K562 (cell line): ENCODE measurements at places on chromosomes 3 and 15. TPM values are rescaled to one million over a fixed set of nuclear protein-coding genes. Genes with fewer than 3 reads are reported as not detected.
A peak's percentile ranks its signal among the peaks of the same experiment; 100 is the strongest.

DNA sequence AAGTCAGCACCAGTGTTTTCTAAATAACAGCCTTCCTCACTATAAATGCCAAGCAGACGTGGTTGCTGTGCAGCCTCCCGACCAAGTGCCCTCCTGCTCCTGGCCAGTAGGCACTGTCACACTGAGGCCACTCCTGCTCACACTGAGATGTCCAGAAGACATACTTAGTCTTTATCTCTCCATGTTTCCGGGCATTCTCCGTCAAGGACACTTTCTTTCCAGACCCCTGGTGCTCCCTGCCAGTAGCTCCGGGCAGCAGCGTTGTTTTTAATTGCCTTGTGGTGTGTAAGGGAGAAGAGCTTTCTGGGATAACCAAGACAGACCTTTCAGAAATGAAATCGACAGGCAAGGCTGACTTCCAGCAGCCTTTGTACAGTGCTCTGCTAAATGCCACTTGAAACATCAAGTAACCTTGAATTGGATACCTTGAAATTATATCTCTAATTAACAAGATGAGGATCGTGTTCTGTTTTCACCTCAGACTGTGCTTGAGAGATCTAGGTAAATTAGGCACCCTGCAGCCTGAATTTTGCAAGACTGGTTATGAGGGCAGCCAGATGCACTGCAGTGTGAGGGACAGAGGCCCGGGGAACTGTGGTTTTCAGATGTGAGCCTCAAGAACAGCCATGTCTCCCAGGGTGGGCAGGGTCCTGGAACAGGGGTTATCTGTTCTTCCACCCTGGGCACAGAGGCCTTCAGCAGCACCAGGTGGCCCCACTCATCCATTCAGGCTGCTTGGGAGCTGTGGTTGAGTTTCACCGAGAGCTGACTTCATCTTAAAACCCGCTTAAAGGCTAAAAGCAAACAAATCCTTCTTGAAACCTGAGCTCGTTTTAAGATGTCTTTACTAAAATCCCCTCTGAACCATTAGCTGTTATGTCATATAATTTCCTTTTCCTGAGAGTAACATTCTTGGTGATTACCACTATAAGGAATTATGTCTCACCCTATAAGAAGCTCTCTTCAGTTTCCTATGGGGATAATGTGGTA, 105.5 kb upstream of the IL12A start:
- no peak for DNase-seq
- no peak overlapping the region for H3K27ac ChIP-seq
- H3K36me3 ChIP-seq, result no peaks in the 10 kb centered on the region
- H3K4me3 ChIP-seq, result no peak overlapping the region
- 0 out of 2 replicates have a peak, but pooled peaks cover 3% of the 10 kb centered on the region for H3K27me3 ChIP-seq
- H3K4me1 ChIP-seq, result no peaks in the 10 kb centered on the region

DNA sequence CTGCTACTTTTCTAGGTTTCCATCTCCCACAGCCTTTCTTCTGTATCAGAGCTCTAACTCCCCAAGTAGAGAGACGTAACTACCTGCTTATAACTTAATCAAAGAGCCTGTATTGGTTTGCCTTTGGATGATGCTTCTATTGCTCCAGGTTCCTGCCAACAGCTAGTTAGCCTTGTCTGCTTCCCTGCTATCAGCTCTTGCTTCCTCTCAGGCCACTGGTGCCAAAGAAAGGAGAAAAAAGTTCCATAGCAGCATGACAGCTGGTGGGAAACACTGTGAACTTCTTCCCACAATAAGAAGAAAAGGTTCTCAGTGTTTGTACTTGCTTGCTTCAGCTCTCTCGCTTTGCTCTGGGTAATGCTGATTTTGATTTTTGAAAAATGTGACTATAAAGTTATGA, 206.6 kb downstream of the GBE1 start:
- no peaks in the 10 kb centered on the region for H3K4me1 ChIP-seq
- H3K4me3 ChIP-seq, result no peak overlapping the region
- DNase-seq, result no peak
- H3K36me3 ChIP-seq, result no peaks in the 10 kb centered on the region

DNA sequence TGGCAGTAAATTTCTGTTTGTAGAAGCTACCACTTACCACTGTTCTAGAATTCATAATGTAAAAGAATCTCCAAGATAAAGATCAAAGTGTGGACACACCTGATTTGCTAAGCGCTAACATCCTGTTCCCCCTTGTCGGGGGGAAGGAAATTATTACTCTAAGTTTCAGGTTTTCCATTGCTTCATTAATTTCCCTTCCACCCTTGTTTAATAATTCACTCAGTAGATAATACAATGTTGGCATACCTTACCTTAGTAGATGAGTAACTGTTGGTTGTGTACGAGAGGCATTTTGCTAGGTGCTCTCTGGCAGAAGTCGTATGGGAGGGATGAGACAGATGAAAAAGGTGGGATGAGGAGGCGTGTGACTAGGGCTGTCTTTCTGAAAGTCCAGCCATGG, 641.2 kb upstream of the ARRDC4 start:
- H3K36me3 ChIP-seq, result no peaks in the 10 kb centered on the region
- no peak overlapping the region for H3K4me3 ChIP-seq
- no peaks in the 10 kb centered on the region for H3K27me3 ChIP-seq
- DNase-seq, result no peak
- H3K27ac ChIP-seq, result no peak overlapping the region

GRCh38 chr3:71447803-71448202, 135.7 kb downstream of the FOXP1 start:
- no peaks in the 10 kb centered on the region for H3K36me3 ChIP-seq
- DNase-seq, result no peak
- no peaks in the 10 kb centered on the region for H3K4me1 ChIP-seq
- no peak overlapping the region for H3K27ac ChIP-seq
- H3K27me3 ChIP-seq, result no peaks in the 10 kb centered on the region

- H3K4me1 ChIP-seq, result no peaks in the 10 kb centered on the region
- no peak for DNase-seq
- H3K27ac ChIP-seq, result no peak overlapping the region
- H3K4me3 ChIP-seq, result no peak overlapping the region
- H3K27me3 ChIP-seq, result no peaks in the 10 kb centered on the region
Measured at GRCh38 chr3:1195947-1196346, 103.1 kb downstream of the CNTN6 start.

CPA3 gene
- not detected in 2 replicates for total RNA-seq

SATB1 gene
- total RNA-seq, result 0.67 and 0.75 TPM in 2 replicates

DNA sequence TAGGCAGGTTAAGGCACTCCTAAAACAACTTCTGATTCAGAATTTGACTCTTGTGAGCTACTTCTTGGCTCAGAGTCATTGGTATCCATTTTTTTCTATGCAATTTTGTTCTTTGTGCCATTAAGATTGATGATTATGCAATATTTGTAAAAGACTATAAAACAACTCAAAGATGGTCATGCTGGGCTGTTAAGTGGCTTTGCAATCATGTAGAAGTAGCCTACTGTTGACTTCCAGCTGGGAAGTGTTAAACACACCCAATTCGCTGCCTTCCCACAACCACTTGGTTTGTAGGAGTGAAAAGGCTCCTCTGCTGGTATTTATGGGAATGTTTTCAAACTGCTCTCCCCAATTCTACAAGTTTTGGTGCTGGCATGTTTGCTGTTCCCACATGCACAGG, 74.7 kb upstream of the COL6A6 start:
- DNase-seq, result no peak
- H3K27me3 ChIP-seq, result no peaks in the 10 kb centered on the region
- peaks cover 23% of the 10 kb centered on the region; the same call in 1 of the 3 replicates for H3K36me3 ChIP-seq
- no peak overlapping the region for H3K27ac ChIP-seq
- H3K4me3 ChIP-seq, result no peak overlapping the region

- peaks cover 38% of the 10 kb centered on the region for H3K4me1 ChIP-seq
- peak; percentile 44 for DNase-seq
- peak overlapping the region; percentile 81 for H3K4me3 ChIP-seq
- H3K27me3 ChIP-seq, result no peaks in the 10 kb centered on the region
- peaks cover 46% of the 10 kb centered on the region; the same call in 2 of the 3 replicates for H3K36me3 ChIP-seq
Measured at GRCh38 chr3:49674497-49674983, 389 bp downstream of the APEH start.

DNA sequence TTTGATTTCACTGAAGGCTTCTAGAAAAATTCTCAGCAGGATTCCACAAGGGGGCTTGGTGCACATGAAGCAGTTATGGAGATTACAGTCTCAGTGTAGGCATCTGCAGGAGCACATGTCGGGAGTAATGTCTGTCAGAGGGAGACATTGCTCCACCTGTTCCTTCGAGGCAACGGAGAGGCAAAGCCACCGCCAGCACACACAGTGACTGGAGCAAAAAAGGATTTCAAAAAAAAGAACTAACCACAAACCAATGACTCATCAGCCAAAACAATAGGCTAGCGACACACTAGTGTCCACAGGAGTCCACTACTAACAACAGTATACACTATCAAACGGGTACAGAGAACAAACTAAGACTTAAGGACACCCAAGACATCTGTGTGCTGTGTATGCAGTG, 68.9 kb downstream of the NPTN start:
- H3K4me1 ChIP-seq, result no peaks in the 10 kb centered on the region; the same call in 1 of the 2 replicates
- peak; percentile 57 for DNase-seq
- H3K4me3 ChIP-seq, result no peak overlapping the region

- no peak overlapping the region for H3K4me3 ChIP-seq
- H3K27ac ChIP-seq, result no peak overlapping the region
- DNase-seq, result no peak
- peaks cover 8% of the 10 kb centered on the region; the same call in 1 of the 2 replicates for H3K4me1 ChIP-seq
Measured at GRCh38 chr15:76983590-76984375, 11.1 kb upstream of the PSTPIP1 start.

CPN2 gene
- not detected in 2 replicates for total RNA-seq

- H3K27ac ChIP-seq, result no peak within 1 kb of the TSS
- no peak within 1 kb of the TSS for H3K4me3 ChIP-seq
- no peaks in the 10 kb centered on the region for H3K27me3 ChIP-seq
- DNase-seq, result no peak
Measured at GRCh38 chr3:178536211-178537079, at the start of gene KCNMB2. Gene KCNMB2, plus strand, starts transcription at chr3:178536436.

- H3K27ac ChIP-seq, result no peak overlapping the region
- H3K4me1 ChIP-seq, result no peaks in the 10 kb centered on the region; the same call in 2 of the 3 replicates
- peaks cover 16% of the 10 kb centered on the region for H3K27me3 ChIP-seq
- no peak overlapping the region for H3K4me3 ChIP-seq
Measured at GRCh38 chr3:187296058-187296457, 4.5 kb upstream of the MASP1 start.

DNA sequence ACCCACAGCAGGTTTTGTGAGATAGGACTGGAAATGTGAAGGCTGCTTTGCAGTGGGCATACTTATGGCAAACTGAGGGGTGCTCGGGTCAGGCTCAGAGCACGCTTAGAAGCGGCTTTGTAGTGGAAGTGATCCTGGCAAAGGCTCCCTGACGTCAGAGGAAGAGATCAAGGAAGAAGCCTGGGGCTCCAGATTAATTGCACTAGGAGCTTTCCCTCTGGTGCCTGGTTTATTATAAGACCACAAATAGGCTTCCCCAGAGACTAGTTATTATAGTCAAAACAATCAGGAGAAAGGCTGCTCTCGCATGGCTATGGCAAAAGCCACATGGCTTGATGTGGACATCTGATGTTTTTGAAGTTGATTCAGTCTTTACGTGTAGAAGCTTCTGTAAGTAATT, 515.1 kb downstream of the GABRG3 start:
- H3K4me1 ChIP-seq, result peaks cover 5% of the 10 kb centered on the region; the same call in 1 of the 3 replicates
- no peak overlapping the region for H3K27ac ChIP-seq
- no peak overlapping the region for H3K4me3 ChIP-seq
- no peaks in the 10 kb centered on the region for H3K27me3 ChIP-seq
- no peak for DNase-seq
- no peaks in the 10 kb centered on the region for H3K36me3 ChIP-seq

ROPN1B gene
- total RNA-seq, result not detected in 2 replicates

TMEM212 gene
- total RNA-seq, result not detected in 2 replicates

DNA sequence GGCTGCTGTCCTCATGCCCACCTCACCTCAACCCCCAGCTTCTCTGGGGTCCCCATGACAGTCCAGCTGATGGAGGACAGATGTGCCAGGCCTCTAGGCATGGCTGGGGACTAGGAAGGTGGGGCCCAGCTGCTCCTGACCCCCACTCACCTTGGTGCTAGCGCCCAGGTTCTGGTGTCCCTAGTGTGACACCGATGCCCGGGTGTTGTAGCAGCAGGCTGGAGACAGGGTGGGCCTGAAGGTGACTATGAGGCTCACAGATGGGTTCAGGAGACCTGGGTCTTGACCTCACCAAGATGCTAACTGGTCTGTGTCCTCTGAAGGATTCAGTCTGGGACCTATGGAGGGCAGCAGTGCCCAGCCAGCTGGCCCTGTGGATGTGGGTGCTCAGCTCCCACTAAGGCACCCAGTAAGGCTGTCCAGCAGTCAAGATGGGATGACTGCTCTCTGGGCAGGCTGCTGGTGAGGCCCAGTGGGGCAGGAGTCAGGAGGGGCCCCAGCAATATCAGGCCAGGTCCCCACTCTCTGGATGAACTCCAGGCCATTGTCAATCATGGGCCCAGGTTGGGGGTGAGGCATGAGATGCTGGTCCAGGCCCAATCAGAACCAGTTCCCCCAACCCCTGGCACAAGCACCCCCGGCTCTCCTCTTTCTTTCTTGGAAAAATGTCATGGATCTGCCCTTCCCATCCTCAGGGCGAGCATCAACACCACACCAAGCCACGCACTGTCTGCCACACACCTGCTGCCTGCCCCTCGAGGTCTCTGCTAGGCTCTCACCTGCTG, 33.0 kb downstream of the ALDH1L1 start:
- H3K4me1 ChIP-seq, result no peaks in the 10 kb centered on the region
- no peak for DNase-seq
- H3K36me3 ChIP-seq, result no peaks in the 10 kb centered on the region
- H3K4me3 ChIP-seq, result no peak overlapping the region
- no peak overlapping the region for H3K27ac ChIP-seq

- H3K36me3 ChIP-seq, result no peaks in the 10 kb centered on the region
- no peak overlapping the region for H3K4me3 ChIP-seq
- H3K27me3 ChIP-seq, result no peaks in the 10 kb centered on the region
Measured at GRCh38 chr3:153591561-153592245, 429.7 kb downstream of the RAP2B start.

CRYGS gene
- total RNA-seq, result 1.5 and 1.6 TPM in 2 replicates

- no peak overlapping the region for H3K4me3 ChIP-seq
- no peak overlapping the region for H3K27ac ChIP-seq
- DNase-seq, result peak; percentile 54
- H3K27me3 ChIP-seq, result no peaks in the 10 kb centered on the region
- H3K4me1 ChIP-seq, result no peaks in the 10 kb centered on the region
Measured at GRCh38 chr3:102673271-102674115, 238.7 kb downstream of the ZPLD1 start.
